CD14-positive monocyte (primary cell): ENCODE measurements at places on chromosomes 3 and 15. TPM values are rescaled to one million over a fixed set of nuclear protein-coding genes. Genes with fewer than 3 reads are reported as not detected.
A peak's percentile ranks its signal among the peaks of the same experiment; 100 is the strongest.

The BAHD1 gene
- polyA plus RNA-seq = 0.79 TPM

The LRRN1 gene
- not detected for polyA plus RNA-seq

The RHCG gene
- polyA plus RNA-seq = not detected in 2 replicates

The SLC22A14 gene
- not detected for polyA plus RNA-seq

The ADGRG7 gene
- not detected for polyA plus RNA-seq

The C3orf22 gene
- polyA plus RNA-seq = not detected

The MEIS2 gene
- polyA plus RNA-seq = not detected

The MEX3B gene
- polyA plus RNA-seq = not detected

The SPINT1 gene
- 21.5 TPM for polyA plus RNA-seq

The AADACL2 gene
- not detected for polyA plus RNA-seq

- DNase-seq = no peak
Observed at GRCh38 chr3:141250342-141250741, 18.7 kb downstream of the PXYLP1 start.

DNA sequence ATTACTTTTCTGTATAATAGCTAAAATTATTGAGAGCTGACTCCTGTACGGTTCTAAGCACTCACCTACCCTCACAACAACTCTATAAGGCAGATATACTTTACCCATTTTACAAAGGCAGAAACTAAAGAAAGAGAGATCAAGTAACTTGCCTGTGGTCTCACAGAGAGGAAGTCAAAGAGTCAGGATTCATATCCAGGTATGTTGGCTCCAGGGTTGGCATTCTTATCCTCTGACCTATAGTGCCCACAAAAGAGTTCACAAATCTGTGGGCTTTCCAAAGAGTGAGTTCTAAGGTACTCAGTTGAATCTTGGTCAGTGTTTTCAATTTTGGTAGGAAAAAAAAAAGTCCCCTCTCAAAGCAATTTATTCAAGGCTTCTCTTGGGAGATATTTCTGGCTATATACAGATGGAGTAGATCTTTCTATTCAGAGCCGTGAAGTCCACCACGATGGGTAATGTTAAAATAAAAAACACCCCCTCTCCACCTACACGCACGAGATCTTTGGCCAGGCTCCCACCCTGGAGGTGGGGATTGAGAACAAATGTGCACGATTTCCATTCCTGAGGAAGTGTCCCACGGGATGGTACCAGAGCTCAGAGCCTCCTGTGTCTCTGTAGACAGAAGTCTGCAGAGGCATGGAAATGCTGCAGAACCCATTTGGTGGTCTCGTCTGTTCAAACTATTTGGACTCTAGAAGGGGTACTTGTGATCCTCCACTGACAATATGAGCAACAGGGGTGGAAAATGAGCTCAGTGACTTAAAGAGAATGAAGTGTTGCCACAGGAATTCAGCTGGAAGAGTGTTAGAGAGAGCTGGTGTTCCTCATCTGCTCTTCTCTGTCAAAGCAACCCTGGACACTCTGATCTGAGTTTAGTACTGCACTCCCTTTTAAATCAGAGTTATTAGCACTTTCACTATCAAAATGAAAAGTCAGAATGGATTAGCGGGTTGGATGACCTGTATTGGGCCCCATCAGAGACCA is 212.1 kb upstream of the EIF1B start:
- no peak for DNase-seq

- no peak for DNase-seq
Observed at GRCh38 chr15:74304431-74304830, 63.0 kb downstream of the CYP11A1 start.

DNA sequence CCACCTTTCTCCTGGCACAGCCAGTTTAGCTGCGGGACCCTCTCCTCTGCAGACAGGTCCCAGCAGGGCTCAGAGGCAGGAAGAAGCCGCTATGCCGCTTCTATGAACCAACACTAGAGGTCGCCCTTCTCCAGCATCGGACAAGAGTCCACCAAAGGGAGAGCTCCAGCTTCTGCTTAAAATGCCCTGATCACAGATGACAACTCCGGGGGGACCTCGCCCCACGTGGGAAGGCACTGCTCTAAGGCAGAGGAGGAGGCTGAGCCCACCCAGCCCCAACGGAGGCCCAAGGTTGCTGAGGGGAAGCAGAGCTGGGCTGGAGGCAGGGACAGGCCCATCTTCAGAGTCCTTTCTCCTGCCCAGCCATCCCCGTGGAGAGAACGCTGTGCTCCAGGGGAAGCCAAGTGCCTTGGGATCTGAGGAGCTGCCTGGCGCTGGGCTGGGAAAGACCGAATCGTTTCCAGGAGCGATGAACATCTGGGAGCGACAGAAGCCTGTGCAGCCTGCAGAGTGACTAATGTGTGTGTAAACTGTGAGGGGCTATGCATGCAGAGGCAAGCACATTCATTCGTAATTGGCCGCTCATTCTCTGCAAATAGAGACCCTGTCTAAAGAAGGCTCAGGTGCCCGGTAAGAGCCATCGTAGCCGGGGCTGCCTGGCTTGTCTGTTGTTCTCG is 43.5 kb upstream of the BDH1 start:
- peak; percentile 57 for DNase-seq

GRCh38 chr3:171417813-171418212 is 42.4 kb downstream of the TNIK start:
- DNase-seq = no peak

- no peak for DNase-seq
Observed at GRCh38 chr3:192745150-192745549, 17.8 kb upstream of the FGF12 start.

- no peak for DNase-seq
Observed at GRCh38 chr15:81888748-81889484, 156.9 kb downstream of the MEX3B start.

DNA sequence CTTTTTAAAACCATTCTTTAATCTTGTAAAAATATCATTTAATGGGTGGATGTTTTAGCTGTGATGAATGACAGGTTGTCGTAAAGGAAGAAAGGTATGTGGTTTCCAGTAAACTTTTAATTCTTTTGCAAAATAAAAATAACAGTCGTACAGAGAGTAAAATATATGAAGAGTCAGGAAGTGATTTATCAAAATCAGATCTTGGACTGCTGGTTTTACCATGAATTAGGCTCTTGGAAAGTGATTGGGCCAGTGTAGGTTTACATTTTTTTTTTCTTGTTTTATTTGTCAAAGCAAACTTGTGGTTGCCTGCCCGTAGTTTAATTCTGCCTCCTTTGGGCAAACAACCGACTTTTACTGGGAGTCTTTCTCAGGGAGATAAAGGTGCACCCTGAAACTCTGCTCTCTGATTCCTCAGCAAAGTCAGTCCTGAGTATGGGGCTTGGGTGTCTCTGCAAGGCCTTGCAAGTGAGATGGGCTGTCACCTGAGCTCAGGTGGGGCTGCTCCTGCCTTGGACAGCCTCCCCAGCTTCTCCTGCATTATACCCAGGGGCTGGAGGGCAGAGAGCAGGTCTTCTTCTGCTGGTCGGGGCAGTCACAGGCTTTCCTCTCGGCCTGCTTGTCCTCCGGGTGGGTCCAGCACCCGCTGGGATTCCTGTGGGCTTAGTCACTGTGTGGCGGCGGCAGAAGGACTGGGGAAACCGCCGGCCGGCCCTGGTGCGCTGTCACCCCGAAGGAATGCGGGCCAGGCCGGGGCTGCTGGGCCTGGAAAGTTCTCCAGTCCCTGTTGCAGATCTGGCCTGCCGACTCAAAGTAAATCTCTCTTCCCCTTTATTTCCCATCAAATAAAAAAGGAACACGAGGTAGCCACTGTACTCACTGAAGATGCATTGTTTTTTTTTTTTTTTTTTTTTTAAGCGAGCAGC is 79.0 kb downstream of the IGF1R start:
- DNase-seq = no peak

- DNase-seq = no peak
Observed at GRCh38 chr3:73655197-73655596, 30.5 kb upstream of the PDZRN3 start.

DNA sequence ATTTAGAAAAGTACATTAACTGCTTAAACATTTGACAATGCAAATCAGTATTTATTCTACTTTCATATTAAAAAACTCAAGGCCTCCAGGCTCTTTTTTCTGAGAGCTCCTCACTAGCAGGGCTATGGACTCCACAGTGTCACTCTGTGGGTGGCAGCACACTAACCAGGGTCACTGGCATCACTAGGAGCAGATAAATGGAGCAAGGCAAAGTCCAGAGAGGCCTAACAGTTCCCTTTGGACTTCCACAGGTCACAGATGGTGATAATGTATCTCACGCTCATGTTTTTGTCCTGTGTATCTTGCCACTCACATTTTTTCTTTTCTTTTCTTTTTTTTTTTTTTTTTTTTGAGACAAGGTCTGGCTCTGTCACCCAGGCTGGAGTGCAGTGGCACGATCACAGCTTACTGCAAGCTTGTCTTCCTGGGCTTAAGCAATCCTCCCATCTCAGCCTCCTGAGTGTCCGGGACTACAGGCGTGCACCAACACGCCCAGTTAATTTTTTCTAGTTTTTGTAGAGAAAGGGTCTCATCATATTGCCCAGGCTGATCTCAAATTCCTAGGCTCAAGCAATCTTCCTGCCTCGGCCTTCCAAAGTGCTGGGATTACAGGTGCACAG is 7.8 kb downstream of the SPG21 start:
- no peak for DNase-seq

- no peak for DNase-seq
Observed at GRCh38 chr15:101143321-101143720, 108.5 kb downstream of the CHSY1 start.

GRCh38 chr15:63856711-63857460 is 23.1 kb upstream of the HERC1 start:
- DNase-seq = no peak

GRCh38 chr3:67947808-67948508 is 293.5 kb upstream of the SUCLG2 start:
- DNase-seq = no peak

- DNase-seq = no peak
Observed at GRCh38 chr3:114622001-114622400, 328.2 kb downstream of the TIGIT start.

DNA sequence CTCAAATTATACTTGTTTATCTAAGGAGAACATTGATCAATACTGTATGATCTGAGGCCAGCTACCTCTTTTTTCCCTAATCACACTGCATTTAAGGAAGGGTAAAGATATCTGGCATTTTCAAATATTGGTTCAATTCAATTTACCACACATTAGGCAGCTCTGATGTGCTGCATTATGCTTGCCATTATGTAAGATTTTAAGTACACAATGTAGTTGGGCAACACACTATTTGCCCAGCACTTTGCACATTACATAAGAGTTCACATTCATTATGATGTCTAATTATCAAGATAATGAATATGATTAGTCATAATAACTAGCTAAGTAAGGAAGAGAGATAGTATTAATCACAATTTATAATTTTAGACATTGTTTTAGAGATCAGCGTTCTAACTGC is 196.3 kb downstream of the BCHE start:
- no peak for DNase-seq

- DNase-seq = no peak
Observed at GRCh38 chr15:81113861-81114291, 20.2 kb upstream of the CFAP161 start.

GRCh38 chr3:129195731-129196256 is 12.1 kb upstream of the CNBP start:
- peak; percentile 75 for DNase-seq

DNA sequence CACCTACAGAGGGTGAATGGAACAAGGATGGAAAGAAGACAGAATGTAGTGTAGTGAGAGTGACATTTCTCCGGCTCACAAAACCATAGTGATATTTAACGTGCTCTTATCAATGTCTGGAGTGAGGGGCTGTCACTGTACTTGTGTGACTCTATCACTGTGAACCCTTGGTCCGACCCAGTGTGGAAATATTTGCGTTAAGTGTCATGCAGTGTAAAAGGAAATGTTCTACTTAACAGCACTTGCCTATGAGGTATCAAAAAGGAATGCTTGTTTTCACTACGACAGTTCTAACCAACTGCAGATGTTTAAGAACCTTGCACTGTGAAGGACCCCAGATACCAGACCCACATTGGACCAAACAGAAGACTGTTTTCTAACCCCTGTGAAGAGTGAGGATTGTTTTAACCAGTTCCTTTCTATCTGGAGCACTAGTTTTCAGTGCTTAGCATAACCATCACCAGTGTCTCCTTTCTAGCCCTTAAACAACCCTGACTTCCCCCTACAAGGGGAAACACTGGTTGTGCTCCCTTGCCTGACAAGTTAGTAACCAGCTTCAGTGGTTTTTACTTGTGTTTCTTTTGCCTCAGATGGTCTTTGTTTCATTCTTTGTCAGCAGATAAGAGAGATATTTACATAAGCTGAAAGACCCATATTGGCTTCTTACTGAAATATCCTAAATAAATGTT is 144.7 kb upstream of the ABHD17C start:
- no peak for DNase-seq

DNA sequence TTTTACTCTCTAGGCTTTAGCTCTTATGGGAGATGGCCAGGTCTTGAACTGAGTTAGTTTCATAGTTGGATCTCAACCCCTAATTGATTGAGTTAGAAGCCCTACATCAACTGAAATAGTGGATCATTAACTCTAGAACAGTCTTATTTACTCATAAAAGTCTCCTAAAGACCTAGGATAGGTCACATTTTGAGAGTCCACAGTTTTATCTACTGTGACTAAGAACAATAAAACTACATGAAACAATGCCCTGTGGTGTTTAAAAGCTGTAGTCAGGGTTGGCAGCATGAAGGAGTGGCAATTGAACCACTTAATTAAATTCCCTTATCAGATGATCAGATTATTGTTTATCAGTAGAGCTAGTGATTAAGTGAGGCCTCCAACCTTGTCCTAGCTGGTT is 22.2 kb upstream of the IDH2 start:
- no peak for DNase-seq

GRCh38 chr3:143952569-143953072 is 19.0 kb upstream of the DIPK2A start:
- DNase-seq = no peak

DNA sequence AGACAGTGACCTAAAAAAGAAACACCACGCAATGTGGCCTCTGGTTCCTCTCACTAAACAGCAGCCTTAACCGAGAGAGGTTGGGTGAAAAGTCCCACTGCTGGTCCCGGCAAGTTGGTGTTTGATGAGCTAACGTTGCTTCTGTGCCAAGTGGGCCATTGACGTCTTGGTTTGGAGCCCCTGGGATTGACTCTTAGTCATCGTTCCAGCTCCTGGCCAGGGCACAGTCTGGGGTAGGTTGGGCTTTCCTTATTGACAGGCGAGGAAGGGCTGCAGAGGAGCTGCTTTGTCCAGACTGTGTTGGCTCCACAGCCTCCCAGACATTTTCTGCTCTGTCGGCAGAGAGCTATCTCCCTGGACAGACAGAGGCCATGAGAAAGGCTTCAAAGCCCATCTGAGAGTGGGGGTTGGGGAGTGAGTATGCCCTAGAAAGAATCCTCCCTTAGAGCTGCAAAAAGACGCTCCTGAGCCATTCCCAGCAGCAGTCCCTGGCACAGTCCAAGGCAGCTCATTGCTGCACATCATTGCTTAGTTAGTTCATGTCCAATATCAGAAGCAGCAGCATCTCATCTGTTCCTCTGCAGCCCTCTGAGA is 28.6 kb upstream of the C3orf80 start:
- DNase-seq = no peak

DNA sequence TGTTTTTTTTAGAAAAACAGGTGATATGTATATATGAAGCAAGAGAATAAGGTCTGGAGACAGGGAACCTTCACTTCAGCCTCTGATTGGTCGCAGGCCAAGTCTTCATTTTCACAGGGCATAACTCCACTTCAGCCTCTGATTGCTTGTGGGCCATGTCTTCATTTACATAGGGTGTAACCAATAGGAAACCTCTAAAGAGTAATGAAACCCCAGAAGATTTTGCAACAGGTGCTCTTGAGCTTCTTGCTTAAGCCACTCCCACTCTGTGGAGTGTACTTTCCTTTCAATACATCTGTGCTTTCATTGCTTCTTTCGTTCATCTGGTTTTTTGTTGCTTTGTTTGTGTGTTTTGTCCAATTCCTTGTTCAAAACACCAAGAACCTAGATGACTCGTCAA is 22.6 kb upstream of the SCG3 start:
- DNase-seq = peak; percentile 27

GRCh38 chr15:89400782-89401545 is 66.3 kb upstream of the POLG start:
- no peak for DNase-seq
